Mammary epithelial cell (primary cell): ENCODE measurements at places on chromosomes 1 and 21.

DNA sequence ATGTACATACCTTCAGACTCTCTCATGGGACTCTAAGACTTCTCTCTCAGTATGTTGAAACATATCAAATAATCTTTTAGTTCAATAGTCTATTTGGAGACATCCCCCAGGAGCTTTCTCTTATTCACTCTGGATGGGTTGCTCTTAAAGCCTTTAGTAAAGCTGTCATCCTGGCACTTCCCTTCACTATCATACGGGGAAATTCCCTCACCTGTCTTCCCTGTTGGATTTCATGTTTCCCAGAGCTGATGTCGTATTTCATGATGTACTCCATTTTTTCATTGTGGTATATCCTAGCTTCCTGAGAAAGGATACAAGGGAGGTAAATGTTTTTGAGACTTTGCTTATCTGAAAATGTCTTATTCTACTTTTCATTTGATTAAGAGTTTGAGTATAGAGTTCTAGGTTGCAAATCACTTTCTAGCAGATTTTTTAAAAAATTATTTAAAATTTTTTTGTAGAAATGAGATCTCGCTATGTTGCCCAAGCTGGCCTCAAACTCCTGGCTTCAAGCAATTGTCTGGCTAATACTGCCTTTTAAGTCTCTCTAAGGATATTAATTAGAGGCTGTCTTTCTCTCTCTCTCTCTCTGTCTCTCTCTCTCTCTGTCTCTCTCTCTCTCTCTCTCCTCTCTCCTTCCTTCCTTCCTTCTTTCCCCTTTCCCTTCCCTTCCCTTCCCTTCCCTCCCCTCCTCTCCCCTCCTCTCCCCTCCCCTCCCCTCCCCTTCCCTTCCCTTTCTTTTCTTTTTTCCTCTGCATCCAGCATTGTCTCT lies 17.0 kb upstream of the MACF1 start:
- peak; percentile 76 for DNase-seq

- no peak for DNase-seq
Observed at GRCh38 chr21:32008714-32009113, 135.9 kb downstream of the HUNK start.

DNA sequence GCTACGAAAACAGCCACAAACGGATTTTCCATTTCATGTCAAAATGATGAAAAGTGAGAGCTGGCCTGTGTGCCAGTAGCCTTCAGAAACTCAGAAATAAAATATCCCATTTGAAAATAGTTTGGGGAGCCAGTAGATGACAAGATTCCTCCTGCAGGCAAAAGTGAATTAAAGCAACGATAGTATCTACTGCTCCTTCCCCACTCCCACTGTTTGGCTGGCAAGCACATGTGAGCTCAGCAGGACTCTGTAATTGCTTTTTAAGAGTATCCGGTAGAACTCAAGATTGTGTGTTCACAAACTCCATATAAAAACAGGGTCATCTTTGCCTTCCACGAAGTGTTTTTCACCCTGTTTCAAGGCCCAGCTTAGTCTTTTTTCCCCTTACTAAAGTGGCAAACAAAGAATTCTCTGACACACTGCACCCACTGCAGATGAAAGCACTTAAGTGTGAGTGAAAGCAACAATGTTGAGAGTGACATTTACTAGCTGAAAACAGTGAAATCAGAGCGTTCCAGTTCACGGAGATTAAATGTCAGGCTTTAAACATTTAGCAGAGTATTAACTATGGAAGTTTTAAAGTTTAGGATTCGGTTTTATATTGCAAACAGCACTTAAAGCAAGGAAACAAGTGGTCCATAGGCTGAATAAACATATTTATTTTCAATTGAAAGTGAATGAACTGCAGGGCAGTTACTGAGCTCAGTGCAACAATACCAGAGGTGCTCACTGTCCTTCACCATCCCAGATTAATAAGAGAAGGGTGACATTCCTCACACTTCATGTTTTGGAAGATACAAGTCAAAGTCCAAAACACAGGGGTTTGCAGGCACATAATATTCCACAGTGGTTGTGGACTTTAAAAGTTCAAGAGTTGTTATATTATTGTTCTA lies 70.0 kb downstream of the ALG14 start:
- DNase-seq = no peak

GRCh38 chr1:168235548-168235885 lies 9.7 kb downstream of the SFT2D2 start:
- no peak for DNase-seq

GRCh38 chr1:223411309-223411708 lies 18.1 kb downstream of the CCDC185 start:
- peak; percentile 19 for DNase-seq

DNA sequence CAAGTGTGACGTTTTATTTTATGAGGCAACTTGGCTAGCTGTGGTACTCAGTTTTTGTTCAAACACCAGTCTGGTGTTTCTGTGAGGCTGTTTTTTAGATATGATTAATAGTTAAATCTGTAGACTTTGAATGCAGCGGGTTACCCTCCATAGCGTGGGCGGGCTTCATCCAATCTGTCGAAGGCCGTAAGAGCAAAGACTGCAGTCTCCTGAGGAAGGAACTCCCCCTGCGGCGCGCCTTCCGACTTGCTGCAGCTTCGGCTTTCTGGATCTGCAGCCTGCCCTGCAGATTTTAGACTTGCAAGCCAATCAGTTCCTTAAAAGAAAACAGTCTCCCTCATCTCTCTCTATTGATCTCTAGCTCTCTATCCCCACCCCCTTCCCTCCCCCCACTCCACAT lies 4.2 kb upstream of the ZNF496 start:
- no peak for DNase-seq

DNA sequence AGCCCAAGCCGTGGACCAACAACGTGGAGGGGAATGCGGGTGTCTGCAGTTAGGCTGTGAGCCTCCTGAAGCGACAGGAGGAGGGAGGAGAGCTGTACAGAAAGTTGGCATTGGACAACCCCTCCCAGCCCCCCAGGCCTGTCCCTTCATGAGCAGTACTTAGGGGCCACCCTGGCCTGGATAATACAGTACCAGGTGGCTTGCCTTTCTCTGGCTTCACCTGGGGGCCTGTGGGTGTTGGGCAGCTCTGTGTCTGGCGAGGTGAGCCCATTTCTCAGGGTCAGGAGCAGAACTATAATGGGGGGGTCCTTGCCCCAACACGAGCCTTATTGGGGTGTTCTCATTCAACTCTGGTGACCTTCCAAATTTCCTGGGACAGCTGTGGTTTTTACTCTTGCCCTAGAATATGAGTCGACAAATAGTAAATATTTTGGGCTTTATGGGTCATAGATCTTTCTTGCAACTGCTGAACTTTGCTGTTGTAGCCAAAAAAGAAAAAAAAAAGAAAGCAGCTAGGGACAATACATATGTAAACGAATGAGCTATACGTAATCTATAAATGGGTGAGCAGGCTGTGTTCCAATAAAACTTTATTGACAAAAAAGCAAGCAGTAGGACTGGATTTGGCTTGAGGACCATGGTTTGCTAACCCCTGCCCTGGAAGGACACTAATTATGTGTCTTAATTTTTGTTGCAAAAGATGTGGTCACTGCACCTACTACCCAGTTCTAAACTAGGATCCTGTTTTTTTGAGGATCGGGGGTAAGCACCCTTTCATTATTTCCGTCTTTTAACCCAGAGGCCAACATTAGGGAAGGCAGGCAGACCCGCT lies 11.4 kb downstream of the COQ8A start:
- no peak for DNase-seq

DNA sequence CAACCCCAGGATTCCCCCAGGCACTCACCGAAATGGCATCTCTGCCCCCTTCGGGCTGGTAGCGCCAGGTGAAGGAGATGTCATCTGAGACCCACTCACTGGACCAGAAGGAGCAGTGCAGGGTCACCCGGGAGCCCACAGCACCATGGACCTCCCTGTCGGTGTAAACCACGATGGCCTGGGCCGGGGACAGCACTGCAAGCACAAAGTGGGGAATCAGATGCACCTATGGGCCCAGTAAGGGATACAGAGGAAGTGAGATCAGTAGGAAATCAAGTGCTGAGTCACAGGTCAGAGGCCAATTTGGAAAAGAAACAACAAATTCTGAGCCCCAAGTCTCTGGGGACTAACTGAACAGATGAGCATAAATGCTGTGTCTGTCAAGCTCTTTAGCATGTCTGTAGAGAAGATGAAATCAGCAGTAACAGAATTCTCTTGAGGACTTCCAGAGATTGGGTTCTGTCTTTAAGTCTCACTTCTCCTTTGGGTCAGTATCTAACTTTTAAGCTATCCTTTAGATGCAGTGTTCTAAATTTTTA lies 2.5 kb downstream of the MPZ start:
- no peak for DNase-seq

- no peak for DNase-seq
Observed at GRCh38 chr1:221556435-221556834, 185.5 kb downstream of the DUSP10 start.

- DNase-seq = no peak
Observed at GRCh38 chr1:81887421-81888144, 86.8 kb downstream of the ADGRL2 start.

- peak; percentile 70 for DNase-seq
Observed at GRCh38 chr1:43648221-43648847, 1.6 kb upstream of the KDM4A start.
